ENCODE measurements at places on chromosomes 16 and 17.

DNA sequence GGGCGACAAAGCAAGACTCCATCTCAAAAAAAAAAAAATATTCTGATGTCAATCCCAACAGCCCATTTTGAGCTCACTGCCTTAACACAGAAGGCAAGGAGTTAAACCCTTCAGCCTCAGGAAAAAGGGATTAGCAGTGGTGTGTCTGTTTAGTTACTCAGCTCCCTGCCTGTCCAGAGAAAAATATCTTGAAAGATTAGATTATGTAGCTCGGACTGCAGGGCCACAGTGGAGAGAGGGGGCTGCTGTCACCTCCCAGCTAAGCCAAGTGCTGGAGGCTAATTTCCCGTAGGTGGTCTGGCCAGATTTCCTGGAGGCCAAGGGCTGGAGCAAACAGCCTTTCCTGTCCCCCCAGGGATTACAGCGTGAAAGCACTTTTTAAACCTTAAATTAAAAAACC lies 50.3 kb downstream of the C16orf95 start:
- DNase-seq = no peak

DNA sequence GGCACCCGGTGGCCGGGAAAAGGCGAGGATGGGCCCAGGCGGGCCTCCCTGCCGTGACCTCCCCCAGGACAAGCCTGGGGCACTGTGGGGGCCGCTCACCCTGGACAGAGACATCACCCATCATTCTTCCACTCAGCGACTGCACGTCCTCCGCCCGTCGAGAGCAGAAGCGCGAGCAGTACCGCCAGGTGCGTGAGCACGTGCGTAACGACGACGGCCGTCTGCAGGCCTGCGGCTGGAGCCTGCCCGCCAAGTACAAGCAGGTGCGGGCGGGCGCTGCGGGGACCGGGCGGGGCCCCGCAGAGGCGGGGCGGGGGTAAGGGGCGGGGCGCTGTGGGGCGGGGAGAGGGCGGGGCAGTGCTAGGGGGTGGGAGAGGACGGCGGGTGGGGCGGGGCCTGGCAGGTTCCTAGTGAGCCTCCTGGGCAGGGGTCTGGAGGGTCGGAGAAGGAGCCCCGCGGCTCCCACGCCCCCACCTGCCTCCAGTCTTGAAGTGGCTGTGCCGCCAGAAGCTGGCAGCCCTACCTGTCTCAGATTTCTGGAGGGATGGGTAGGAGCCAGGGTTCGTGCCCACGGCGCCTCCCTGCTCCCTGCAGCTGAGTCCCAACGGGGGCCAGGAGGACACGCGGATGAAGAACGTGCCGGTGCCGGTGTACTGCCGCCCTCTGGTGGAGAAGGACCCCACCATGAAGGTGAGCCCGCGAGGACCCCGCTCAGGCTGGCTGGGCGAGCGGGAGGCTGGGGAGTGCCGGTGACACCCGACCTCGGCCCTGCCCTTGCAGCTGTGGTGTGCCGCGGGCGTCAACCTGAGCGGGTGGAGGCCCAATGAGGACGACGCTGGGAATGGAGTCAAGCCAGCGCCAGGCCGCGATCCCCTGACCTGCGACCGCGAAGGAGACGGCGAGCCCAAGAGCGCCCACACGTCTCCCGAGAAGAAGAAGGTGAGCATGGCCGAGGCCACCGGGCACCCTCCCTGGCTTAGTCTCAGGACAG lies 7.5 kb downstream of the NME3 start:
- DNase-seq = no peak

DNA sequence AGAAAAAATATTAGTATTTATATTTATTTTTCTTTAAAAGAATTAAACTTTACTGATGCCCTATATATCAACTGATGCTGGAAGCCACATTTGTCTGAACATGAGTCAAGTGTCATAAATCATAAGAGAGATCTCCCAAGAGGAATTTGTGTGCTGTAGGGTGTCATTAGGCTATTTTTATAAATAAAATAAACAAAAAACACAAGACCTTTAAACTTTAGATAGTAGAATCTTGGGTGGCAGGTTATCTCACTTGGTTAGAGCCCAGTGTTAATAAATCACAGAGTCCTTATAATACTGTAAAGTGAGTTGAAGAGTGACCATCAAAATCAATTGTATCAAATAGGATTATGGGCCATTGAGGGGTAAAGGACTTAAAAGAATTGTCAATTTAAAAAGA lies 21.3 kb upstream of the CPD start:
- no peak for DNase-seq

GRCh38 chr17:34703533-34703932 lies 124.2 kb downstream of the TMEM132E start:
- DNase-seq = no peak

DNA sequence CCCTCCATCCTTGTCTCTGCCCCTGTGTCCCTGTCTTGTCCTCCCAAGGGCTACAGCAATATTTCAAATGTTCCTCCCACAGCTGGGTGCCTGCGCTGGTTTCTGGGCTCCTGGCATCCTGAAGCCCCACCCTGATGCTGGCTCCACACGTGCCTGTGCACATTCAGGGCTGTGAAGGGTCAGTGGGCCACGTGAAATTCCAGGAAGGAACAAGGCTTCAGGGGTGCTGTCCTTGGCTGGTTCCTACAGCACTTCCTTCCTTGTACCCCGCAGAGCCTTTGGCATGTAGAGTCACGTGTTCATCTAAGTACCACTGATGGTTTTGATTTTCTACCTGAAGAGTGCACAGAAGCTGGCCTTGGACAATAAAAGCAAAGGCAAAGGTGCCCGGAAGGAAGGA lies 57.7 kb upstream of the NLK start:
- no peak for DNase-seq

DNA sequence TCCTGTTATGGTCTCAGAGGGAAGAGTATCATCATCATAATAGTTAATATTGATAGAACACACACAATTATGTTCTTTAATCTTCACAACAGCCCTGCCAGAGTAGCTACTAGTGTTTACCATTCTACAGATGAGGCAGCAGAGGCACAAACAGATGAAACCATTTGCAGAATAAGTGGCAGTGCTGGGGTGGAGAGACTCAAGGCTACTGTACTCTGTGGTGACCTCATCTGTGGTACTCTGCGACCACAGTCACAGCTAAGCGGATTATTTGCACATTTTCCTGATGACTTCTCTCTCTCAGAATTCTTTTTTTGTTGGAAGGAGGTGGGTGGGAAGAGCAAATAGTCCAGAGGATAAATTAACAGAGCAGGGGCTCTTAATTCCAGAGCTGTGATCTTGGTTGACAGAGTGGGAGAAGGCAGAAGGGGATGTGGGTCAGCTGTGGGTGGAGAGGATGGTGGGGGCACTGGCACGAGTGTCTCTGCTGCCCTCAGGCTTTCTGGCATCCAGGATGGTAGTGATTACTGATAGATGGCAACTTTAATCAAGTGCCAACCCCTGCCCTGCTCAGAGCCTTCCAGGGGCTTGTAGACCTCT lies 41.8 kb downstream of the MRM1 start:
- DNase-seq = no peak

Data from stimulated activated CD8-positive, alpha-beta memory T cell treated with anti-CD3 and anti-CD28 coated beads, Interleukin-4, amount 100 ng/mL, for 1 hour (primary cell).